NCI-H1694 (cell line): ENCODE measurements at places on chromosomes 16 and 17.
A peak's percentile ranks its signal among the peaks of the same experiment; 100 is the strongest.

DNA sequence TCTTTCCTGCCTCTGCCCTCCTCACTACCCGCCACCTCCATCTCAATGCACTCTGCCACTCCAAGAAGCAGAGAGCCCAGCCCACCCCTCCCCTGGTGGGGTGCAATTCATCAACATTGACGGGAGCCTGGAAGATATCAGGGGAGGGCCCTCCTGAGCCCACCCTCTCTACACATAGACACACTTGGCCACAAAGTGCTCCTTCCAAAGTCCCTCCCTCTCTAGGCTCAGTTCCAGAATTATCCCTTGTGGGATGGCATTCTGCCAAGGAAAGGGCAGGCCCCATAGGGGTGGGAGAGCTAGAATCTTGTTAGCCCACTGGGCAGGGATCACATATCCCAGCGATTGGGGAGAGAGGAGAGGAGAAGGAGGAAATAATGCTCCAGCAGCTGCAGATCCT lies 66.2 kb downstream of the TMEM132E start:
- DNase-seq: peak; percentile 47

DNA sequence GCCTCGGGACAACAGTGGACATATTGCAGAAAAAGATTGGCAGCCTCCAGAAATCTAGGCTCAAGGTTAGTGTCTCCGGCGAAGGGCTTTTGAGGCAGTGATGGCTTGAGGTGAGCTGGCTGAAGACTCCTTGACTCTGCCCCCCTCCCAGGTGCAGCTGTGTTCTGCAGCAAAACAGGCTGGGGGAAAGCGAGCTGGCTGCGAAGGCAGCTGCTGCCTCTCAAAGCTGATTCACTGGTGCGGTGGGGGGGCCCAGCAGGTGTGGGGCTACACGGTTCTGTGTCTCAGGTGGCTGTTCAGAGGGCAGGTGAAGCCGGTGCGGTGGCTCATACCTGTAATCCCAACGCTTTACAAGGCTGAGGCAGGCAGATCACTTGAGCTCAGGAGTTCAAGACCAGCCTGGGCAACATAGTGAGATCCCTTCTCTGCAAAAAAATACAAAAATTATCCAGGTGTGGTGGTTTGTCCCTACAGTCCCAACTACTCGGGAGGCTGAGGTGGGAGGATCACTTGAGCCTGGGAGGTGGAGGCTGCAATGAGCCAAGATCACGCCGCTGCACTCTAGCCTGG lies 22.9 kb downstream of the C16orf96 start:
- no peak for DNase-seq

- DNase-seq: no peak
Measured at GRCh38 chr16:87695534-87695933, 70.3 kb downstream of the KLHDC4 start.

- DNase-seq: no peak
Measured at GRCh38 chr17:78284146-78284545, 52.7 kb downstream of the TMEM235 start.

- DNase-seq: no peak
Measured at GRCh38 chr17:37743875-37744632, 805 bp downstream of the HNF1B start.

DNA sequence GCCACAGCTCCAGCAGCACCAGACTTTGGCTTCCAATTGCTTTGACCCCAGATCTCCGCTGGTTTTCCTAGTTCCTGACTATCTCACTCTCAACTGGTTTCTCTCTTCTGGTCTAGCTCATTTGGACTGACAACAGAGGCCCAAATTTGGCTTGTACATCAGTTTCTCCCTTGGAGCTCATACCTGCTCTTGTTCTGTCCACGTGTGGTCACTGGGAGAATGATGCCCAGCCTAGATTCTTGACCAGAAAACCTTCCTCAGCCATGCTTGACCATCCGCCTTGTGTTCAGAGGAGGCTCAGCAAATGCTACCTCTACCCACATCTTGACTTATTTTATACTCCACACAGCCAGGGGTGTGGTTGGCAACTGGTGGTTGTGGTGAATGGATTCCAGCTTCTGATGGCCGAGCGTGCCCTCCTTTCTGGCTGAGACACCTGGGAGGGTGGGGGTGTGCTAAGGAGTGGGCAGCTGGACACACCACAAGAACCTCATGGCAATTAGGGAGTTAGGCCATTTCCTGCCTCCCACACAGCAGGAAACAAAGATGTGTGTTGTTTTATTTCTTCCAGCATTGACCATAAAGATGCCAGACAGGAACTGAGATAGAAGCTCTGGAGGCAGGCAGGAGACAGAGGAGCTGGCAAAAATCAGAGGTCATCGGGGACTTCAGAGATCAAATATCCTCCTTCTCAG lies 93.8 kb upstream of the FAM20A start:
- DNase-seq: no peak

DNA sequence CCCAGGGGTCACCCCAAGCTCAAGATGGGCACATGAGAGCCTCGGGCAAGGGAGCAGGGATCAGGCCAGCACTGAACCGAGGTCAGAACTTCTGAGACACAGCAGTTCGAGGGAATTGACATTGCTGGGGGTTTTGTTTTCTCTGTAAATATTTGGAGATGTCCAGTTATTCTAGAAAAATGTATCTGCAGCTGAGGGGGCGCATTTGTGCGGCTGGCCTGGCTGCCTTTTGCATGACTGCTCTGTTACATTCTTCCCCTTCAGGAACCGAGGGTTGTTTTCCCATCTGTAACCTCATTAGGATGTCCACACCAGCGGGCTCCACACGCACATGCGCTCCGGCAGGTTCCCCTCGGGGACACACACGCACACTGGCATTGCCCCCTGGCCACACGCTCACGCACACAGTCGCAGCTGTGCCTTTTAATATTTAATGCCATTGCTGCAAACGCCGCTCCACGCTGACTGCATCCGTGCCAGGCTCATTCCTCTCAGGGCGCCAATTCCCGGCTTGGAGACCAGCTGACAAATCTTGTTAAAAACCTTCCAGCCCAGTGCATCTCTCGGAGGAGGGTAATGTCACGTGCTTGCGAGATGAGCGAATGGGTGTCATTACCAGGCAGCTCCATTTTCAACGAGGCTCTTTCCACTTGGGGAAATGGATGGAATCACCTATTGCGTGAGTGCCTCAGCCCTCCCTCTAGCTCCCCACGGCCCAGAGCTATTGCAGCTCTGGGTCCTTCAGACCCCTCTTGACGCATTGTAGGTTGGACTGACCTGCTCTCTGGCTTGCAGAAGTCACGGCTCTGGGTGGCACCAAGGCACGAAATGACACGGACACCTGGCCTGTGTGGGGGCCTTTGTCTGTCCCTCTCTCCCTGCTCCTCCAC lies 13.1 kb downstream of the CCR7 start:
- DNase-seq: no peak

- peak; percentile 71 for DNase-seq
Measured at GRCh38 chr17:57739402-57740234, 5.5 kb downstream of the CCDC182 start.

DNA sequence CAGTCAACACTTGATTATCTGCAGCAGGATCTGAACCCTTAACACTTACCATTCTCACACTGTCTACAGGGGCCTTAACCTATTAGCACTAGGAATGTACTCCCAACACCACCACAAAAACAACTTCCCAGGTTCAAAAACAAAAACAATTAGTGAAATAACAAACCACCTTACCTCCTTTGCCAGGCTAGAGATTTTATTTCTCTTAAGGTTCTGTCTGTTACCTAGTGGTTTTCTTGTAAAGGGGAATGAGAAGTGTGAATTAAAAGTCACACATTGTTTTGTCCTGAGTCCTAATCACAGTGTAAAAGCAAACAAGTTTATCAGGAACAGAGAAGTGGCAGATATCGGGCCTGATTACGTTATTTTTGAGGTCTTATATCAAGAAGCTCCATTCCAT lies 9.7 kb downstream of the SMARCE1 start:
- no peak for DNase-seq

DNA sequence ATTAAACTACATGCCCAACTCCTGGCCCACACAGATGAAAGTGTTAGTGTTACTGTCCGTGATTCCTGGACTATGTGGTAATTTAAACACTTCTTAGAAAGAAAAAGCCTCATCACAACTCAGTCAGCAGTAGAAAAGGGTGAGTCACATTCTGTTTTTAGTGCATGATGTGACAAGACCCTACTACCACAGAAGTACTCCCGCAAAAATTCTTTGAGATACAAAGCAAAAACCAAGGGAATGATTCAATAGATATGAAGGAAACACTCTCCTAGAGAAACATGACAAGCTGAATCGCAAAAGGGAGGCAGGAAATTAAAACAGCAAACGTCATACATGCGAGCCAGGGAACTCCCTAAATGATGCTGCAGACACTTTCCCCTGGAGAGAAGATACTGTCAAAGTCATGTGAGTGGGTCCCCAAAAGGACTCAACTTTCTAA lies 14.4 kb downstream of the SNN start:
- no peak for DNase-seq

DNA sequence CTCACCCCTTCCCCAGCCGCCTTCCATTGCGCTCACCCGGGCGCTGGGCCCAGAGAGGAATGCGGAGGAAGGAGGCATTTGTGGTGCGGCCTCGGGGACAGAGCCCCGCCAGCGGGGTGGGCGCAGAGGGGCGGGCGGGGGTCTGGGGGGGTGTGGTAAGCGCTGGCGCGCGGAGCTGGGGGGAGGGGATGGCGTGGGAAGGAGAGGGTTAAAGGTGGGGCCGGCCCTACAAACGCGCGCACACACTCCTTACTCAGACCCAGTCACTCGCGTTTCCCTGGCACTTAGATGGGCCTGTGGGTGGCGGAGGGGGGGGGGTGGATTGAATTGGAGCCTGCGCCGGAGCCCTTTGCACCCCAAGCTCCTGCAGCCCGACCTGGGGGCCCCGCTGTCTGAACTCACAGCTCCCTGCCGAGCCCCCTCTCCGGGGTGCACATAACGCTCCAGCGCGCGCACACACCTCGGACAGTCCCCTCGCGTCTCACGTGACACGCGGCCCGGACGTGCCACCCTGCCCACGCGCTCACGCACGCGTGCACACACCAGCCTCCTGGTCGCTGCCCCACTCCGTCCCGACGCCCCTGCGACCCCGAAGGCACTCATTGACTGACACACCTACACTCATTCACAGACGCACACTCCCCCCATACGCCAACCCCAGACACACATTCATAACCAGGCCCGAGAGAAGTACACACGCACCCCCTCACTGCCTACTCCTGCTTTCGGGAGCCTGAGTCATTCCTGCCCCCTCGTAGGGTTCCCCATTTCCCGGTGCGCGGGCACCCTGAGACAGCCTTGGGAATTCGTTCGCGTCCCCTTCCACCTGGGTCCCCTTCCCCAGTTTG lies 844 bp downstream of the TBKBP1 start:
- DNase-seq: no peak

DNA sequence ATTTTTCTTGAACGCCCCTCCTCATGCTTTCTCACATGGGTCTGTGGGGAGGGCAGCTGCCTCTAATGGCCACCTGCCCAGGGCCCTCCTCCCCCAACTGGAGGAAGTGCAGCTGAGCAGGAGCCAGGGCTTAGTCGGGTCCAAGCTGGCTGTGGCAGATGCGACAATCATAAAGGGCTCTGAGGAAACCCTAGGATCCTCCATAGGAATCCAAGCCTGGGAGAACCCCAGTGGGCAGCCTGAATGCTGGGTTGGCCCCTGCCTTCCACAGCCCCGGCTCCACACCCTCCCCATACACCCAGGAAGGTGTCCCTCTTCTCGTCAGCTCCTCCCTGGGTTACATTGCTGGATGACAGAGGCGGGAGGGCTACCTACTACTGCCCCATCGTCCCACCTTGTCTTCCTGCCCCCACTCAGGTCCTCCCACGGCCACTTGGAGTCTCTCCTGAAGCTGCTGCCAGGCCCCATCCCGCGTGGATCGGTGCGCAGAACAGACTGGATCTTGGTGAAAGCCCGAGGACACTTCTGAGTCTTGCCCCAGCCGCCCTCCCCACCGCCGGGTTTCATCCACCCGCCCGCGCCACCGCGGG lies 15.6 kb upstream of the CBFB start:
- no peak for DNase-seq
